Activated CD4-positive, alpha-beta T cell treated with anti-CD3 and anti-CD28 coated beads, Interleukin-10, Interleukin-2, amounts not matched to agents 100 ng/mL and 50 ng/mL, durations not matched to agents 16 hours and 8 hours (primary cell): ENCODE measurements at places on chromosomes 6 and 20.
A peak's percentile ranks its signal among the peaks of the same experiment; 100 is the strongest.

GRCh38 chr6:37897321-37897720 lies 77.8 kb downstream of the ZFAND3 start:
- DNase-seq: no peak

DNA sequence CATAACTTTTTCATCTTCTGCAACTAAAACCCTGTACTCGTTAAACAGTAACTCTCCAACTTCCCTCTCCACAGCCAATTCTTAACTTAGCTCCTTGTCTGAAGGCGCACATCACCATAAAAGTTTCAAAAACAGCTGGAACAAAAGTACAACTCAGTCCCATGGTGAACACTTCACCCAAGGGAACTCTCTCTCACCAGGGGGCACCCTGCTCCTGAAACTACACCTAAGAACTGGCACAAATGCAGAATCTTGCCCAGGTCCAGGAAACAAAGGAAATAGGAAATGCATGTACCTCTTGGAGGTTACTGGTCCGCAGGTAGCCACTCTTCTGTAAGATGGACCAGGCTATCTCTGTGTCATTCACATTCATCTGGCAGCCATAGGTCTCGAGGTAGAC lies 6.6 kb downstream of the CDK5RAP1 start:
- no peak for DNase-seq

- no peak for DNase-seq
Observed at GRCh38 chr6:169783971-169784820, 32.8 kb downstream of the ERMARD start.

DNA sequence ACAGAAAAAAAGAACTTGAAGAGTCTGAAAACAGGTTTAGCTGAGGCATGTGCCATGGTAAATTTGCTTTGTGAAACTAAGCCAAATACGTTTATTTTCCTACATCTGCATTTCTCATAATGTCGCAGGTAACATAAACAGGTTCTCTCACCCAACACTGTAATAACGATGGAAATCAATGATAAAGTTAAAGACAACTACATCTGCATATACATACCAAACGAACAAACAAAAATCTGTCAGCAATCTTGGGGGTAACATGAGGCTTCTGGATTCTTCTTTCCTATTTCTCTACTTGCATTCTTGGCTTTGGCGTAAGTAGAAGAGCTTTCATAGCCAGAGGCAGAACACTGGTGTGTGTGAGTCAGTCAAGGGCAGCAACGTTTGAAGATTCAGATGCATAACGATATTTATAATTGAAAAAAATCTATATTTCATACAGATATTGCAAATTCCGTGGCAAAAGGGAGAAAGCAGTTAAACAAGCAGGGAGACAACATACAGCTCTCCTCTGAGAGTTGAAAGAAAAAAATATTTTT lies 195.1 kb downstream of the EDN1 start:
- DNase-seq: no peak

GRCh38 chr6:19142275-19142674 lies 694.9 kb upstream of the ID4 start:
- DNase-seq: no peak

GRCh38 chr20:354298-354977 lies 7.5 kb downstream of the NRSN2 start:
- DNase-seq: peak; percentile 87

DNA sequence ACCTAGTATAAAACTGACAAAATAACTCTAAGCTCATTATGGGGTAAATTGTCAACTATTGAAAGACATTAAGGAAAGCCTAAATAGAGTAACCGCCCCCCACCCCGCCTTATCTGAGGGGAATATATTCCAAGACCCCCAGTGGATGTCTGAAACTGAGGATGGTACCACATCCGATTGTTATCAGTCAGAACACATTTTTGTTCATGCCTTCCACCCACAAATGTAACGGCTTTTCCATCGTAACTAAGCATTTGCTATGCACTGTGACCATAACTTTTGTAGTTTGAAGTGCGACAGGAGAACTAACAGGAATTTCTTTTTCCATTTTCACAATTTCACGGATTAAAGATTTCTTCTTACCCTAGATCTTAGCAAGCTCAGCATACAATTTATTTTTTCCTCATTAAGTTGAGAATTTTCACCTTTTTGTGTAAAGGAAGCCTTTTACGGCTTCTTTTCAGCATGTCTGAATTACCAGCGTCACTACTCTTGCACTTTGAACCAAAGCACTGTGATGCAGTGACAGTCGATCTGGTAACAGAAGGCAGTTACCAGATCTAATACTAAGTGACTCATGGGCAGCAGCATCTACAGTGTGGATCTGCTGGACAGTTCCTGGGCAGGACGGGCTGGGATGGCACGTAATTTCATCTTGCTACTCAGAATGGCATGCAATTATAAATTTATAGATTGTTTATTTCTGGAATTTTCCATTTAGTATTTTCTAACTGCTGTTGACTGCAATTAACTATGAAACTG lies 11.8 kb downstream of the CFAP61 start:
- no peak for DNase-seq

GRCh38 chr20:12395353-12395752 lies 477.7 kb downstream of the BTBD3 start:
- DNase-seq: no peak
